ENCODE measurements at places on chromosomes 11 and 22.

DNA sequence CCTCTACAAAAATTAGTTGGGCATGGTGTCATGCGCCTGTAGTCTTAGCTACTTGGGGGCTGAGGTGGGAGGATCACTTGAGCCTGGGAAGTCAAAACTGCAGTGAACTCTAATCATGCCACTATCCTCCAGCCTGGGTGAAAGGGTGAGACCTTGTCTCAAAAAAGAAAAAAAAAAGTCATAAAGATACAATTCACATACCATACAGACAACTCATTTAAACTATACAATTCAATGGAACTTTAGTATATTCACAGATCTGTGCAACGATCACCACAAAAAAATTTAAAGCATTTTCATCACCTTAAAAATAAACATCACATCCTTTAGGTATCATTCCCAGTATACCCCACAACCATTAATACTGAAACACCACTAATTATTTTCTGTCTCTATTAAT lies 201.2 kb downstream of the PGR start:
- DNase-seq = no peak

DNA sequence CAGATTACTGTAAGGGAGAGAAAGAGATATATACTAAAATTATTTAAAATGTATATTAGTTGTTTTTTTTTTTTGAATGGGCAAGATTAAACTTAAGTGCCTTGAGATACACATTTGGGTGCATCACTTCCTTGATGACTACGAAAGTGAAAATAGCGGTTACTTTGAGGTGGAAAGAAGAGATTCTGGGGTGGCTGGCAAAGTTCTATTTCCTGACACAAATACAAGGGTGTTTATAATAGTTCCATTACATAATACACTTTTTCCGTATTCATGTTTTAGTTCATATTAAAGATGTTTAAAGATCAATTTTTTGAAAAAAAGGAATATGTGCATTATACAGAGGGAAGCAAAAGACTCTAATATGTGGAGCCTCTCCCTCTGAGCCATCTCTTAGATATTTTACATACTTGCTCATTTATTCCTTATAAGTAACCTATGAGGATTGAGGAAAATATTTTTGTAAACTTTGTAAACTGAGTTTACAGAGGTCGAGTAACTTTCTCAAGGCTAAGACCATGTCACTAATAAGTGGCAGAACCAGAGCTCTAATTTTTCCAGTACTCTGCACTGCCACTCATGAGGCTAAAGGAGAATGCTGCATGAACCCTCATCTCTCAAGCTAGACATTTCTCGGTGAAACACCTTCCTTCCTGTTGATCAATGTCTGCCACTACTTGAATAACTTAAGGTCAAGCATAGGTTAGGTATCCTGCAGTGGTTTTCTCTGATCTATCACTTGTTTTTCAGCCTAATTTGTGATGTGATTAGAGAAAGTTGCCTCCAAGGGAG lies 58.6 kb downstream of the DDIAS start:
- no peak for DNase-seq

- no peak for DNase-seq
These were observed 5.9 kb downstream of the PLXNB2 start for GRCh38 chr22:50301581-50301991.

DNA sequence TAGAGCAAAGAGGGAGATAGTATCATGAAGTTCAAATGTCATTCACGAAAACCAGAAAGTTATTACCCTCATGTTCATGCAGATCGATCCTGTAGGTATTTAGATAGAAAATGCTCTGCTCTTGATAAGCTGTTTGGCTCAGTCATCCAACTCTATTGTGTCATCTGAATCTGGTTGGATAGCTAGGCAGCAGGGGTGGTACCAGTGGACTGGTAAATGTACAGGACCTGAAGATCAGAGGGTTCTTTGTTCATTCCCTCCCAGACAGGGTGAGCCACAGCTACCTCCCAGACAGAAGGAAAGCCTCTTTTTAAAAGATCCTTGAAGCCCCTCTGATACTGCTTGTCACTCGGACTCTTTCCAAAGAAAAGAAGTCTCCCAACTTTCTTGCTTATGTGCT lies 29.8 kb upstream of the DRD2 start:
- DNase-seq = no peak

DNA sequence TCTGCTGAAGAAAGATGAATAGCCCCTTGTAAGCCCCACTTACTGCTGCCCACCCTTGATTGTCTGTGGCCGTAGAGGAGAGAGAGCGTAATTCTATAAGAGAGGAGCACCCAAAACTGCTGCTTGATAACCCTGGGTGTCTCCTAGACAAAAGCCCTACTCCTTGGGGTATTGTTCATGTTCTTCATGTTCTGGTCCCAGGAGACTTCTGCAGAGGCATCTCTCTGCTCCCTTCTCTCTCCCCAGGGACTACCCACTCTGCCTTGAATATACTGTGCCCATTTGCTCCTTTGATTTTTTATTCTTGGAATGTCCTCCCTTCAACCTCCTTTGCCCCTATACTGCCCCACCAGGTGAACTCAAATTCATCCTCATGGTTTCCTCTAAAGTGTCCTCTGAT lies 417.8 kb upstream of the CADM1 start:
- no peak for DNase-seq

- no peak for DNase-seq
These were observed 428.9 kb upstream of the B3GAT1 start for GRCh38 chr11:134840945-134841344.

DNA sequence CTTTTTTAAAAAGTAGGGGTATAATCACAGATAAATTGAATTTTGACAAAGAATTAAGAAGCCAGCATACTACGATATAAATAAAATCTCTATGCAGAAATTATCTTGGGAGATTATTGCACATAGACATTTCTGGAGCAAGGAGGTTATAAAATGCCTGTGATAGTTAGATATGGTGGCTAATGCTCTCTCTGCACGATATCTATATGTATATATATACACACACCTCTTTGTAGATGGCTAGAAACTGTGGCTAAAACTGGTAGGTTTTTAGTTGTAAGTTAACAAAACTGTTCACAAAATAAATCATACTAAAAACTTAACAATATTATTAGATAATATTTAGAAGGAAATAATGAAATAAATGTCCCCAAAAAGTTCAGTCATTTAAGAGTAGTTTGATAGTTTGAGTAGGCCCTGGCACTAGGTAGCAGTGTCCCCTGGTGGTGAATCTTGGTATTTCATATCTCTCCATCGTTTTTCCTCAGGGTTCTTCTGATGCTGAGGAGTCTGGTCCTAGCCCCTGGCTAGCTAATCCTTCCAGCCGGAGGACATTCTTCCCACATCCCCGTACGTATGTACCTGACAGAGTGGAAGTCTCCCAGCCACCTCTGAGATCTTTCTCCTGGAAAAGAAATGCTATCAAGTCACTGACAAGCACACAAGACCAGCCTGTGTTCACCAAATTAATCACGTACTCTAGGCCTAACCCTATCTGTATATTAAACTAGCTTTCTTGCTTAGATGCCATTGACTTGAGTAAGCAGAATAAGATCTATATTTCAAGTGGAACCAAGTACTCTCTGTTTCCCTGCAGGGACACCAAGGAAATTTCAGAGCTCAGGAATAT lies 32.2 kb downstream of the ART5 start:
- no peak for DNase-seq

GRCh38 chr11:83409476-83409875 lies 123.3 kb upstream of the CCDC90B start:
- no peak for DNase-seq

DNA sequence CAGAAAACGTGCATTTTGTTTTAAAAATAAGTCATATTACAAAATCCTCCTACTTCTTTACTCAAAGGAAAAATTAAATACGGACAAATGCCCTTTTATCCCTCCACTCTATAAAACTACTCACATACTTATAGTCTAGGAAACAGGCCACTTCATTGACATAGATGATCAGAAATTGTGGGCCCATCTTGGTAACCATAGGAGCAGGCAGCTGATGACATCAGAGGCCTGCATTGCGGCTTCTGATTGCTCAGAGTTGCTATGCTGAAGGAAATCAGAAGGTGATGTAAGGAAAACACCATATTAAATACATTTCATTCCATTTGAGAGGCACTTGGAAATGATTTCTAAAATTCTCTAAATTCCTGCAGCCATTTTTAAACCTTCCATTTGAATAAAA lies 27.0 kb downstream of the FAM76B start:
- no peak for DNase-seq

GRCh38 chr11:121328176-121328966 lies 35.8 kb downstream of the SC5D start:
- DNase-seq = no peak

DNA sequence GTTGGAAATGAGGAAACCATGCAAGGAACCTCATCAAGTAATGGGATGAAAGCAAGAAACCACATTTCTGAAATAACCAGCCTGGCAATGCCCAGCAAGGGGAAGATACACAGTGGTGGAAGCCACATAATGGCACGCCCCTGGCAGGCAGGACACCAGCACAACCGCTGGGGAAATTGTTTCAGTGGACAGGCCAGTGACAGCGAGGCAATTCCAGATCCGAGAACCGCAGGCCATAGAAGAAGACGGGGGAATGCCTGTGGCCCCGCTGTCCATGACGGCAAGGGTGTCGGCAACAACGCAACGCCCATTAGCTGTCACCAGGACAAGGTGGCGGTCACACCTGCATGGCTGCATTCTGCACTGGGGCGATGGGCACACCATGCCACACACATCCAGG lies 1389.6 kb downstream of the BRD1 start:
- DNase-seq = no peak

GRCh38 chr11:24567380-24567779 lies 70.5 kb downstream of the LUZP2 start:
- DNase-seq = no peak

DNA sequence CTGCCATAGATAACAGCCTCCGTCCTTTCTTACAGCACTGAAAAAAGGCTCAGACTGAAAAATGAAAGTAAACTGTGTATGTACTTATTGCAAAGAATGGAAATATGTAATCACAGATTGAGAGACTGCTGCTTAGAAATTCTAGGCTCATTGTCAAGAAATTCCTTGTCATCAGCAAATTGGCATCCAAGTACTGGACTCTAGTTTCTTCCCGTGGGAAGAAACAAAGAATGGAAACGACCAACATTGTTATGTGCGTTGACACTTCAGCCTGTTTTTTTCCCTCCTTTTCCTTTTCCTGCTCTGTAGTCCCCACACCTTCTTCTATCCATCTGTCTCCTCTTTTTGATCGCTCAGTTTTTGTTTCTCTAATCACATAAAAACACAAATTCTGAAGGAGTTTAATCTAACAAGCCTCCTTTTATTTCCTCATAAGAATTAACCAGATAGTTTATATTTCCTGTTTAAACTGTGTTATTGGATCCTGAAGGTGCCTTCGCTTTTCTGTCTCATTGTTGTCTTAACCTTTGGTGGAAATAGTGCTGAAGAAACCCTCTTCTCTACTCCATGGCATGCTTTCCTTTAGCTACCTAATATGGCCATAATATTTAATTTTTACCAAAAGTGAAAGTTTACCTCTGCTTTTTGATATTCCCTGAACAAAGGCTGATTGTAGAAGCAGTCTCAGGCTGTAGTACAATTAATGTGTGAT lies 20.0 kb upstream of the CASP12 start:
- no peak for DNase-seq

DNA sequence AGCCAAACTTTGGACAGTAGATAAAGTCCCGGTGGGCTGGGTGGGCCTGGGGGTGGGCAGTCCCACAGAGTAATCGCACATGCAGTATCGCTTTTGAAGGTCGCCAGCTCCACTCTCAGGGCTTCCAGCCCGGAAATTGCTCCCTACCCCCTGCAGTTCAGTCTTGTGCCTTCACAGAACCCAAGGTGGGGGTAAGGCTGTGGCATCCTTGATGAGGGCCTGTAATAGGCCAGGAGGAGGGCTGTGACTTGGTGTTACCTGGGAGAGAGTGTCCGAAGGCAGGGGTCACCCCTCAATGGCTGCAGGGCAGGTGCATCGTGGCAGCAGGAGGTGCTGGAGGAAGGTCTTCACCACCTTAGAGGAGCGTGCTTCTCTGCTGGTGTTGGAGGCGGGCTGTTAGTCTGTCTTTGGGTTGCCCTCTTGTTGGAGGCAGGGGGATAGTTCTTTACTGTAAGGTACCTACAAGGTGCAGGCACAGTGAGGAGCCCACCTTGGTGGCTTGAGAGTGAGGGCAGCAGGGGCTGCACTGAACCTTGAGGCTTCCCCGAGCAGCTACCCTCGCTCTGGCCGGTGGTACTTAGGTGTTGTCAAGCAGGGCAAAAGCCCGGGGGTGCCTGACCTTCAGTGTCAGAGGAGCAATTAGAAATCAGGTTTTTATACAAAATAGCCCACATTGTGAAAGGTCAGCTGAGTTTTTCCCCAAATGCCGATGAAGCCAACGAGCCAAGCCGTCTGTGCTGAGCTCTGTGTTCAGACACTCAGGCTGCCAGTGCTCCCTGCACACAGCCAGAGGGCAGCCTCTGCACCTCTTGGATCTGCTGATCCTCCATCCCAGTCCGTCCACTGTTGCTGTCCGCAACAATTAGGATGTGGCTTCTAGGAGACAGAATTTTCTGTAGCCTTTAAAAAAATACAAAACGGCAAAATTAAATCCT lies 21.9 kb downstream of the SAMM50 start:
- no peak for DNase-seq

DNA sequence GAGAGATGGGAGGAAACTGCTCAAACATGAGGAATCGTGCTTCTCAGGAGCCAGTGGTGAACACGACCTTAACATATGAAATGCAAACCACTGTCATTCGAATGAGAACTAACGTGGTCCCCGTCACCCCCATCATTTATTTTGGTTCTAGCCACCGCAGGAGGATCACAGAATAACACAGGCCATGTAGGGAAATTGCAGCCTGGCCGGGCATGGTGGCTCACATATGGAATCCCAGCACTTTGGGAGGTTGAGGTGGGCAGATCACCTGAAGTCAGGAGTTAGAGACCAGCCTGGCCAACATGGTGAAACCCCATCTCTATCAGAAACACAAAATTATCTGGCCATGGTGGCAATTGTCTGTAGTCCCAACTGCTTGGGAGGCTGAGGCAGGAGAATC lies 27.1 kb downstream of the KRTAP5-5 start:
- DNase-seq = no peak

DNA sequence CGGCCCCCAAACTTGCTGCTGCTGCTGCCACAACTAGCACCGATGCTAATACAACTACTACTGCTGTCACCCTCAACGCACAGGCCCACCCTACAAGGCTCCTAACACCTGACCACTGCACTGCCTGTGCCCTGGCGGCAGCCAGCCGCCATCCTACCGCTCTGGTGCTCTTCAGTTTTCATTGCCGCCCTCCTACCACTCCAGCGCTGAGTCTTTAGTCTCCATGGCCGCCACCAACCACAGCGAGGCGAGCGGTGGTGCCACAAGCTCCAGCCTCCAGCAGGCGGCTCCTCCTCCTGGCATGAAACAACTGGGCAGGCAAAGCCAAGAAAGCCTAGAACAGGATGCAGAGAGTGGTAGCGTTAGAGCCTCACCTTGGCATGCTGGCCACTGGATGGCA lies 5.0 kb upstream of the RFPL3 start:
- DNase-seq = no peak

DNA sequence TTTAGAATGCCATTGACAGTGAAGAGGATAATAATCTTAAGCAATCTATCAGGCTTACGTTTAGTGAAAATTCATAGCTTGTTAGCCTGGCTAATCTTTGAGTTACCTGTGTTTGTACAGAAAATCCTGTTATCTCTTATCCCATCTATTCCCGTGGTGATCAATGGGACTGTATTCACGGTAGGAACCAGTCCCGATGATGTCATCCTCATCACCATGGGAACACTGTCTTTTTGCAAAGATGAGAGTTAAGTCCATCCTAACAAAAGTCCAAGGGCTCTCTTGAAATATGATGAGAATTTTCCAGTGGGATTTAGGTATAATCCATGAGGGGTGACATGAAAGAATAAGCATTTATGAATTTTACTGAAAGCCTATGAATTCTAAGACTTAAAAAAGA lies 762.2 kb downstream of the ETS1 start:
- no peak for DNase-seq

All from GOT3 (cell line).